ENCODE measurements at places on chromosomes 4 and X.

DNA sequence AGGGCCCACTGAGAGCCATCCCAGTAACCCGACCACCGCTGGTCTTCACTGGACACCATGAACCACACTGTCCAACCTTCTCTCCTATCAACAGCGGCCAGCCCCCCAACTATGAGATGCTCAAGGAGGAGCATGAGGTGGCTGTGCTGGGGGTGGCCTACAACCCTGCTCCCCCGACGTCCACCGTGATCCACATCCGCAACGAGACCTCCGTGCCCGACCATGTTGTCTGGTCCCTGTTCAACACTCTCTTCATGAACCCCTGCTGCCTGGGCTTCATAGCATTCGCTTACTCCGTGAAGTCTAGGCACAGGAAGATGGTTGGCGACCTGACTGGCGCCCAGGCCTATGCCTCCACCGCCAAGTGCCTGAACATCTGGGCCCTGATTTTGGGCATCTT lies 423.8 kb upstream of the EPHA5 start:
- DNase-seq = no peak

- no peak for DNase-seq
These were observed 12.0 kb downstream of the TMEM187 start for GRCh38 chrX:153984351-153985178.

DNA sequence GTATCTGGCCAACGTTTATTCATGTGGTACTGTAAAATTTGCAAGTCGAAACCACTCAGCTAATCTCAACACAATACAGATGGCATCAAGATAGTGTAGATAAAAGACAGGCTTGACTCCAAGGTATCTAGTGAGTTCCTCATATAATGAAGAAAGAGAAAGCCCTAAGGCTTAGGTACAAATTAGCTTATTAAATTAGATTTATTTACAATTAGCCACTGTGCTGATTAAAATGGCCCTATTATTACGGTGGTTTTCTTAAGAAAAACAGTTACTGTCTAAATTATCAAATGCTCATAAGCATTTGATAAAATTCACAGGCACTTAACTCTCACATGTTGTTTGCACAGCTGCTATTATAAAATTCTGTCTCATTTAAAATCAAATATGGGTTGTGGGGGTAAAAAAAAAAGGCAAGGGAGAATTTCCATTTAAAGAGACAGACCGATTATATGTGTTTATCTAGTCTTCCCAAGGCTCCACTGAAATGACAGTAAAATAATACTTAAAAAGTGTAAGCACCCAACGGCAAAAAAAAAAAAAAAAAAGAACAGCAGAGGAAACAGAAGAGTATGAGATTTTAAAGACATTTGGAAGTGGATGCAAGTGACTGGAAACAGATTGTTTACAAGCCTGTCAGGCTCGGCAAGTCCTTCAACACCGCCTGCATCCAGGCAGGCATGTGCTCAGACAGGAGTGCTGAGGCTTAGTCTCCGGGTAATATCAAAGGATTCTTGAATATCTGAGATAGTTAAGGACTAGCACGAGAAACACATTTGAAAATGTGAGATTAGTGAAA lies 55.1 kb downstream of the FAM13A start:
- DNase-seq = no peak

DNA sequence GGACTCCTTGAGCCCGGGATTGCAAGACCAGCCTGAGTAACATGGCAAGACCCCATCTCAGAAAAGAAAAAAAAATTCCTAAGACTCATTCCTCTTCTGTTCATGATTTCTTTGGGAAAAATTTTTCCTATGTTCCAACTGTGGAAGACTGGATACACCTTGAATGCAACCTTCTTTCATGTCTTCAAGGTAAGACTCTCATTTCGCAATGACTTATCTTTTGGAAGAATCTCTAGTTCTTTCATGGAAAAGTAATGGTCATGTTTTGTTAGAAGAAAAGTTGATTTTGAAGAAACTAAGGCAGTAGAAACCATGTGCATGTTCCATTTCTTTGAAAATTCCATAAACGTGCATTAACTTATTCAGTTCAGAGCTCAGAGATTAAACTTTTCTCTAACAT lies 26.0 kb upstream of the BBS12 start:
- DNase-seq = no peak

DNA sequence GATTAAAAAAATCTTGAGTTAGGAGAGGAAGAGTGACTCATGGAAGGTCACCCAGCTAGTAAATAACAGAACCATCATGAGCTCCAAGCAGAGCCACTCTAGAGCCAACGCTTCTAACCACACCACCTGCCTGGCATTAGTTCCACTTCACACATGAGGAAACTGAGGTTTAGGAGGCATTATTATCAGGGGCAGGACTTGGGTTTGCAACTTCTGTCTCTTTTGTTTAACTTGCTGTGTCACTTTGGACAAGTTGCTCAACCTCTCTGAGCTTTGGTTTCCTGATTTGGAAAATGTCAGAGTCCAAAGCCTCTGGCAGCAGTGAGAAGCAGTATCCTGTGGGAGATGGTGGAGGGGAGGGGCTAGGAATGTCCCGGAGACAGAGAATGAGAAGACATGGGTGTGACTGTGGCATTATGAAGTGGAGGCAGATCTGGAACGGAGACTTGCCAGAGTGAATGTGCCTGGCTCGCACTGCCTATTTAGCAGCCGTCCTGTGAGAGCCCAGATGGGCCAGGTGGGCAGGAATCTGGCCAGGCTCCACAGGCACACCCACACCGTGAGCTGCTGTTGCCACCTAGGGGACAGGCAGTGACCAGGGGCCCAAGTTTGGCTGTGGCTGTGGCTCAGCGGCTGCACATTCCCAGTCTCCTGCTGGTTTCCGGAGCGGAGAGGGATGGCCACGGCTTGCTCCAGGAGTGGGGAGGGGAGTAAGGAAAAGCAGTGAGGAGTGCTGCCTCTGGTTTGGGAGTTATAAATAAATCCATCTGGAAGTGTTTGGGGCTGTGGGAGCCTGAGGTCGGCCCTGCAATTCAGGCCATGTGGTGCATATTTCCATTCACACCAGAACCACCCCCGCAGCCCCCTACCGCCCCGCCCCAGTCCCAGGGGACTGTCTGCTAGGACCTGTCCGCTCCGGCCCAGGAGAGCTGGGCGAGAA lies 93.4 kb downstream of the NHSL2 start:
- DNase-seq = no peak

- DNase-seq = no peak
These were observed 8.4 kb upstream of the LDOC1 start for GRCh38 chrX:141185366-141185765.

DNA sequence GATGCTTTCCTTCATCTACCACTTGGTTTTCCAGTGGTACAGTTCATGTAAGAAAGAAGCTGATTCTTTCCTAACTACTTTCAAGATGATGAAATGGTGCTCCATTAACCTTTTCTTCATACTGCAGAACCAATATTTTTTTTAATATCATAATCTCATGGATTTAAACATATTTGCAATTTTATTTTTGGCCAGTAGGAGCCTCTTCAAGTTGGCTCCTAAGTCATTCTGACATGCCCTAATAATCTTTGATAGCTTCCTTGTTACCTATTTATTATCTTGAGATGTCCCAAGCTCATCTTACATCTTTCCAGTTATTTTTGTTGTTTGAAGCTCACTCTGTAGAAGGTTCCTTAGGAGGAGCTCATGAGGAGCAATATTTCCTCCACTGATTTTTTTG lies 170.2 kb downstream of the APBB2 start:
- no peak for DNase-seq

DNA sequence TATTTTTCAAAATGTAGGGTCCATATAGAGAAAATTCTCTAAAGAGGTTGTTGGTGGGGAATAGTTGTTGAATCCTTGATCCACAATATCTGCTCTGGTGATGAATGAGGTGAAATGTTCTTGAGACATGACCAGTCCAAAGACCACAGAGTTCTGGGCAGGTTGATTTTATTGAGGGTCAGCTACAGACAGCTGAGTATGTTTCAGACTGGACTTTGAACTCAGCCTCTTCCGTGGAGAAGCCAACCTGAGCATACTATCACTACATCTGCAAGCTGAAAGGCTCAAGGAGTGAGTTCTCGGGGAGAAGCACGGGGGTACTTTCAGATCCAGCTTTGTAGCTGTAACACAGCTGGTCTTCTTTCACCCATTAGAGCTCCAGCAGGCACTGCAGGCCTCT lies 168.4 kb upstream of the NPY2R start:
- DNase-seq = no peak

DNA sequence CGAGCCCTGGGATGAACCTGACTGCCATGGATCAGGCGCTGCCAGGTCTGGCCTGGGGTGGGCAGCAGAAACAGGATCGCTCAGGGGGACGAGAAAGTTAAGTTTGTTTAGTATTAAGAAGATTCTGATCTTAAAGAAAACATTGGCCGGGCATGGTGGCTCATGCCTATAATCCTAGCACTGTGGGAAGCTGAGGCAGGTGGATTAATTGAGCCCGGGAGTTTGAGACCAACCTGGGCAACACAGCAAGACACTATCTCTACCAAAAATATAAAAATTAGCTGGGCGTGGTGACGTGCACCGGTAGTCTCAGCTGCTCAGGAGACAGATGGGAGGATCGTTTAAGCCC lies 696 bp upstream of the FLNA start:
- no peak for DNase-seq

DNA sequence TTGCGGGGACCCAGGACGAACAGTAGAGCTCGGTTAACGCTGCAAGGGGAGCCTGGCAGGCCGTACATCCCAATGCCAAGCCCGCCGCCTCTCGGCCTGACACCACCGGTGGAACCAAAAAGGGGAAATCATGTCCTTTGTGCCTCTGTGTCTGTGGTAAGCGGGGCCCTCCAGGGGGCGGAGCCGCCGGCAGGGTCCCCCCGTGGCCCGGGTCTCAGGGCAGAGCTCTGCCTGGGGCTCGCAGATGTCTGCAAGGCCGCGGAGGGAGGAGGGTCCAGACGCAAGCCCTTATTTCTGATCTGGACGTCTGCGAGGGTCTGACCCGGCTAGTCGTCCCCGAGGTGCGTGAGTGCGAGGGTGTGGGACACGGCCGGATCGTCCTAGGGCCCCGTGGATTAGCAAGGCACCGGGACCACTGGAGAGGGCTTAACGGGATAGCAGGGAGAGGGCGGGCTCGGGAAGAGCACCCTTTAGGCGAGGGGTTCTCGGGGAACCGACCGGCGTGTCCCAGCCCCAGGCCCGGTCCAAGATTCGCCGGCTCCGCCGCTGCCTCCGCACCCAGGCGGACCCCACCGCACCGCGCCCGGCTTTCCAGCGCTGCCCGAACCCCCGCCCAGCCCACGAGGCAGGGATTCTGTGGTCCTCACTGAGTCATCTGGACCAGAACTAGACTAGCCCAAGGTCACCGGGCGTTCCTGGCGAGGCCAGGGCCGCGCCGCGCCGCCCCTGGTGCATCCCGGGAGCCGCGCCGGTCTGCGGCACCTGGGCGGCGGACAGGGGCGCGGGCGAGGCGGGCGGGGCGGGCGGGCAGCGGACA lies 863 bp upstream of the FAM193A start:
- DNase-seq = peak; percentile 32

DNA sequence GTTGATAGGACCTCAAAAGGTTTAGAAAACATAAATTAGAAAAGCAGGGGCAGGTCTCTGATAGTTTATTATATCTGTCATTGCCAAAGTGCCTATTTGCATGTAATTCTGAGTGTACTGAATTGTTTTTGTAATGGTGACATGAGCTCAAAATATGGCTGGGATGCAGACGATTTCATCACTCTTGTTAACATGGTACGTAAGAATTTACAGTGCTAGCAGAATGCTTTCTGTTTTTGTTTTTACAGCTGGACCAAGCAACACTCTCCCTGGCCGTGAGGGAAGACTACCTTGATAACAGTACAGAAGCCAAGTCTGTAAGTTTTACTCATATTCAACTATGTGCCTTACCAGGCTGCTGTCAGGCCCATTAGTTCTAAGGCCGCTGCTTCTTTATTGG lies 58.1 kb downstream of the PHEX start:
- no peak for DNase-seq

GRCh38 chrX:63128509-63128908 lies 222.6 kb downstream of the SPIN4 start:
- no peak for DNase-seq

DNA sequence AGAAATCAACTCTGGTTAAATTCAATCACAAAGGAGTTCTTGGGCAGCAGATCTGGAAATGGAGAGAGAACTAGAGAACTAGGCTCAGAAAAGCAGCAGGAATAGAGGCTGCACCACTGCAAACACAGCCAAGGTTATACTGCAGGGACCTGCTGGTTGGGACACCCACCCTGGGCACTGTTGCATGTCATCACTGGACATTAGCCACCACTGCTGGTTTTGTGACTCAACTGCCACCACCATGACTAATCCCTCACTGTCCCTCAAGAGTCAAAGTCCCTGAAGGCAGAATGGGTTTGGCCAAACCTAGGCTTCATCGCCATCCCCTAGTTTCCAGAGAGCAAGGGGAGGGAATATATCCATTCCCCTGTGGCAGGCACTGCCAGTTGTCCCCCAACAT lies 38.1 kb upstream of the IRAK1 start:
- no peak for DNase-seq
